ENCODE measurements at places on chromosomes 6 and 20. TPM values are rescaled to one million over a fixed set of nuclear protein-coding genes. Genes with fewer than 3 reads are reported as not detected.

TMEM242 gene
- total RNA-seq: 0.89 TPM

GRCh38 chr6:75931011-75931680 is 141.3 kb downstream of the IMPG1 start:
- peak; percentile 34 for DNase-seq

DNA sequence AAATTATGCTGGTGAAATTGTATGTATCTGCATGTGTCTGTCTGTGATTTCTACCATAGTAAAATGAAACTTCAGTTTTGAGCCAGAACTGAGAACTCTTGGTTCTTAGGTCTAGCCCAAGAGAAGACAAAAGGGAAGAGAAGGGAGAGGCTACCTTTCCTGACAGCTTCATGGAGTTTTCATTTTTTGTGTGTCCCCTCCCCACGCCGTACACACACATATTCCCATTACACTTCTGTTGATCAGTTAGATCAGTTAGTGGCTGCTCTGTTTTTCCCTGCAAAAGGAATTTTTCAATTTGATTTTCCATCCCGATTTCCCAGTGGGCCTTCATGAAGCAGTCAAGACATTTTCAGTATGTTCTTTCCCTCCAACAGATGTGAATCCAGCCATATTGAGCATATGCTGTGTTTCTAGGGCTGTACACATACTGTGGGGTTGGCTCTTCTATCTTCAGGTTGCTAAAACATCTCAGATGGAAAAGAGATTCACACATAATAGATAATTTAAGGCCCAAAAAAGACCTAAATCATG is 52.5 kb downstream of the HIVEP1 start:
- DNase-seq: no peak

GRCh38 chr6:2375443-2375842 is 130.0 kb upstream of the GMDS start:
- DNase-seq: no peak

CGA gene
- total RNA-seq: not detected

- peak; percentile 87 for DNase-seq
Observed at GRCh38 chr20:4234128-4234527, 218.8 kb upstream of the RNF24 start.

Measured in stomach (tissue), 19 donors.